ENCODE measurements at places on chromosomes 12 and 14.

DNA sequence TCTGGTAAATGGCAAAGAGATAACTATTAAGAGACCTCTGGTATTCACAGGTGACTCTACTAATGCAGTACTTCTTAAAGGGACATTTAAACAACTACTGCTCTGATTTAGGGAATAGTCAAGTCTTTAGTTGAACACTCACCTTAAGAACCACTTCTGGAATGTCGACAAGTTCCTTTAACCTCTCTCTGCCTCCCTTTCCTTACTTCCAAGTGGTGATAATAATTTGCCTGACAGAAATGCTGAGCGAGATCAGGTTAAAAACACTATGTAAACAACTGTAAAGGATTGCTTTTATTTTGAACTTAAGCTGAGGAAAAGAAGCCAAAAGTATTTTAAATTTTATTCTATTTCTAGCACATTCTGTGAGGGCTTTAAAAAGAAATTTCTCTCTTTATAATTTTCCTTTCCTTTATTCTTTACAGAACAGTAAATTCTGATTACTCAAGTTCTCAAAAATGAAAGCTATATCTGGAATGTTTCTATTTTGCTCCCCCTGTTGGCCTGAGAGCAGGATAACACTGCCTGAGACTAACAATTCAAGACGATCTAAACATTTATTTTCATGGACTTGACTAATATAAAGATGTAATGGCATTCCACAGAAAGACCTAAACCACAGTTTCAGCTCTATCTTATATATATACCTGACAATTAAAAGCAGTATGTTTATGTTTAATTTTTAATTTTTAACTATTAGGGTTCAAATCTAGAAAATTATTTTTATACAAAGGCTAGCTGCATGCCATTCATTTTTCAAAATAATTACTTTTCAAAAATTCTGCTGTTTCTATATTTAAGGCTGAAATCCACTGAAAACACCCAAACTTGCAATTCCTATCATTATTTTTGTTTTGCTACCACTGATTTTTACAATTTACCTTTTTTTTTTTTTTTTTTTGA is 29.2 kb downstream of the ZCCHC8 start:
- DNase-seq: peak; percentile 78

- DNase-seq: no peak
Observed at GRCh38 chr14:68910540-68910939, 68.6 kb downstream of the ACTN1 start.

DNA sequence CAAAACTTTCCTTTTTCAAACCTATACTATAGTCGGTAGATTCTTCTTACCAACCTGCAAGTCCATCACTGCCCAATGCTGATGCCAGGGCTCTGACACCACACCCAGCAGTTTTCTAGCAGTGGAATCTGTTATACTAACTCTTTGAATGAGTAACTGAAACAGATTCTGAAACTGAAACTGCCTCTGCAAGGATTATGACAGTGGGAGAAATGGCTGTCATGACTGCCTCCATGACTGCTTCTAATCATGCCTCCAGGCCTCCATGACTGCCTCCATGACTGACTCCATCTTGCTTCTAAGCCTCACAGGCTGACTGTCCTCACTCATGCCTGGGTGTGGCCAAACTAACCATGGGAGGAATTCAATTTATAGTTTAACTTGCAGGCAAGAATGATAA is 29.4 kb upstream of the OXA1L start:
- DNase-seq: no peak

DNA sequence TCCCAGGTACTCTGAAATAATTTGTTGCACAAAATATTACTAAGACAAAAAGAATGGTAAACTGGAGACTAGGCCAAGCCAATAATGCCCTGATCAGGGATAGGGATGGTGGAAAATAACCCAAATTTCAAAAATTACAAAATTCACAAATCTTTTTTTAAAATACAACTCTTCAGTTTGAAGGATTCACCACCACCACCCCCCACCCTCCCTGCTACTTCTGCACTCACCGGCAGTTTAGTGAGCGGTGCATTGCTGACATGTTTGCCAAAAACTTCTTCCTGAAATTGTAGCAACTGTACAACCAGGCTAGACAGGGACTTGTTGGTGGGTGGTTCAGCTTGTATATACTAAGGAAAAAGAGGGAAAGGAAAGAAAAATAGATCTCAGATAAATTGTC is 2.3 kb downstream of the SMARCC2 start:
- no peak for DNase-seq

- no peak for DNase-seq
Observed at GRCh38 chr12:13127444-13127843, 24.0 kb upstream of the GSG1 start.

DNA sequence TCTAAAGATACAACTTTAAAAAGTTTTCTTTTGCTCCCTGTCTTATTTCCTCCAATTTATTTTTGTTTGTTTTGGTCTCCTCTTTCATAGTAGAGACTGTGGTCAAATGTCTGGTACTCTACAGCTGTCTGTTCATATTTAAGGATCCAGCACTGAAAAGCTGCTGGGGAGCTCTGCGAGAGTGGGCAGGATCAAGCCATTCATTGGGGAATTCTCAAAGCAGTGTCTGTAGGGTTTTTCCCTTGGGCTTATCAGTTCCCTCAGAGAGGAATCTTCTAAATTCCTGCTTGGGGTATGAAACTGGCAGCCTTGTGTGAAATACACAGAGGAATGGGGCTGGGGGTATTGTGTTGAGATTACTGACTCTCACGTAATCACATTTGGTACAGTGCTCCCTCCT is 52.3 kb downstream of the FNTB start:
- DNase-seq: no peak

DNA sequence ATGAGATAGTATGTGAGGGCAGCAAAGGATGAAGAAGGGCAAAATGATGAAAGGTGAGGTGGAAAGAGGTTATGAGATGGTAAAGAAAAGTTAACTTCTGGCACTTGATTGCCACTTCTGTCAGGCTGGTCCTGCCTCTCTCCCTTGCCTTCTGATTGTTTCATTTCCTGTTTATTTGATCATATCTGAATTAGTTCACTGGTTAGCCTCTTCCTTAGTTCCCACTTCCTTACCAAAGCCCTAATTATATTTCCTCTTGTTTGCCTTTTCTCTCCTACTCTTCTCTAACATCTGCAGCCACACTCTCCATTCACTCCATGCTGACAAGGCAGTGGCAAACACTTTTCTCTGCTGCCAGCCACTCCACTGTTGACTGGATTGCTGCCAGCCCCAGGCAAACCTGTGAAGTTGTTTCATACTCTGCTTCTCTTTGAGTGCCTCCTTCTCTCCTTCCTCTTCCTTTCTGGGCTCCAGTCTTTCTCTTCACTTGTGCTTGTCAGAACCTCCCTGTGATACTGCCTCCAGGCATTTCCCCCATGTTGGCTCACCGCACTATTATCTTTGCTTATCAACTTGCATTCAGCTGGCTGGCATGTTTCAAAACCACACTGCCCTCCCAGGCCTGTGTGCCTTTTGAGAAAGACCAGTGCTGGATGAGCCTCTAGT is 8.1 kb downstream of the PNP start:
- DNase-seq: no peak

DNA sequence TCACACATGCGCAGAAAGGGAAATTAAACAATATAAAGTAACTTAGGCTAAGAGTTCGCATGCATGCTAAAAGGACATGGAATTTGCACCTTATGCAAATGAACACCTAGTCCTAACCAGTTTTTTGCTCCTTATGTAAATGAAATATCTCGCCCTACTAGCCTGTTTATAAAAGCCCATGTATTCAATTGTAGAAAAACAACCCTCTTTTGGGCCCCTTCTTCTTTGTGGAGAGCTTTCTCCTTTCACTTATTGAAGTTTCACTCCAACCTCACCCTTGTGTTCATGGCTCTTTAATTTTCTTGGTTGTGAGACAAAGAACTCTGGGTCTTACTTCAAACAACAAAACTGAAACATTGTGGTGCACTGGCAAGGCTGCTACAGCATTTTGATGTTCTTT is 333.4 kb upstream of the ATXN7L3B start:
- DNase-seq: no peak

DNA sequence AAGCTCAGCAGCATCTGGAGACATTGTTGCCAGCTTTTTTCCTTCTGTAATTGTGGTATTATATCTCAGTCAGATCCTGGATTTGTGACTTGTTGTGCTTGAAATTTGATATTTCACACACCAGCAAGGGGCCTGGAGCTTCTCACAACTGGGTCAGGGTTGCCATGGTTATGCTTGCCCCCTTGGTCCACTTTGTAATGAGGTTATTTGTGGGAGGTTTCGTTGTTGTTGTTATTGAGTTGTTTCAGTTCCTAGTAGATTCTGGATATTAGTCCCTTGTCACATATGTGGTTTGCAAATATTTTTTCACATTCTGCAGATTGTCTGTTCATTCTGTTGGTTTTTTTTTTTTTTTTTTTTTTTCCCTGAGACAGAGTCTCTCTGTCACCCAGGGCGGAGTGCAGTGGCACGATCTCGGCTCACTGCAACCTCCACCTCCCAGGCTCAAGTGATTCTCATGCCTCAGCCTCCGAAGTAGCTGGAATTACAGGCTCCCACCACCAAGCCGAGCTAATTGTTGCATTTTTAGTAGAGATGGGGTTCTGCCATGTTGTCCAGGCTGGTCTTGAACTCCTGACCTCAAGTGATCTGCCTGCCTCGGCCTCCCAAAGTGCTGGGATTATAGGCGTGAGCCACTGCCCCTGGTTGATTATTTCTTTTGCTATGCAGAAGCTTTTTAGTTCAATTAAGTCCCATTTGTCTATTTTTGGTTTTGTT is 80.6 kb upstream of the ETV6 start:
- no peak for DNase-seq

DNA sequence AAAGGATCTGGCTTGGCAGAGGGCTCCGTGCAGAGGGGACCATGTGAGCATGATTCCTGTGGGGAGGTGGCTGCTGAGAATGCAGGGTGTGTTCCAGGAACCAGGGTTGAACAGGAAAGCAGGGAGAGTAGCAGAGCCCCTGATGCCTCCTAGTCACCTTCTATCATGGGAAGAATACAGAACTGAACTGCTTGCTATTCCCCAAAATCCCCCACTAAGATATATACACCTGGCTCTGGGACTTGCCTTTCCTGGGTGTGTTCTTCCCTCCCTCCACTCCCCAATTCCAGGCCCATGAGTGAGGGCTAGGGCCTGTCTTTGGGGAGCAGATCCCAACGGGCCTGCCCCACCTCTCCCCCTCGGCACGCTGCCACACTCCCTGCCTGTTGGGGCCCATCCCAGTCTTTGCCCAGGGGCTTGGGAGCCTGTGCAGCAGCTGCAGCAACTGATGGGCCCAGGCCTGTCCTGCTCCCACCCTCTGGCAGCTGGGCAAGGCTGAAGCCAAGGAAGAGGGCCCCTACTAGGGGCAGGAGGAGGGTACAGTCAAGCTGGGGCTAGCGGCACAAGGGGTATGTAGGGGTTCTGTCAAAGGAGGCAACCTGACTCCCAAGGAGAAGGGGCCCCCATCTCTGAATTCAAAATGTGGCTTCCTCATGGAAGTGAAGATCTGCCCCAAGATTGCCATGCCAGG is 3.2 kb downstream of the AJUBA start:
- DNase-seq: no peak

DNA sequence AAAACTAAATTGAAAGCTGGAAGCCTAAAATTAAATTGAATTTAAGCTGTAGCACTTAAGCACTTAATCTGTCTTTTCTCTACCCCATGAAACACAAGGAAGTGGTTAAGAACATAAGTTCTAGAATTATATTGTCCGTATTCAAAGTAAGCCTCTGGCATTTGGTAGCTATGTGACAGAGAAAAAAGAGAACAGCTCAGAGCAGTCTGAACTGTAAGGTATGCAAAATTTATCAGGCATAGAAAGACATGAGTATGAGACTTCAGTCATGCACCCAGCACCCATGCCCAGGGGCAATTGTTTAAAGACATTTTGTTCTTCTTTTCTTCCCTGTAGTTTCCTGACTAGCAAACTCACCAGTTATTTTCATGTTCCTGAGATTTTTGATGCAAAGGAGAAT is 116.7 kb downstream of the KCNMB4 start:
- DNase-seq: no peak

DNA sequence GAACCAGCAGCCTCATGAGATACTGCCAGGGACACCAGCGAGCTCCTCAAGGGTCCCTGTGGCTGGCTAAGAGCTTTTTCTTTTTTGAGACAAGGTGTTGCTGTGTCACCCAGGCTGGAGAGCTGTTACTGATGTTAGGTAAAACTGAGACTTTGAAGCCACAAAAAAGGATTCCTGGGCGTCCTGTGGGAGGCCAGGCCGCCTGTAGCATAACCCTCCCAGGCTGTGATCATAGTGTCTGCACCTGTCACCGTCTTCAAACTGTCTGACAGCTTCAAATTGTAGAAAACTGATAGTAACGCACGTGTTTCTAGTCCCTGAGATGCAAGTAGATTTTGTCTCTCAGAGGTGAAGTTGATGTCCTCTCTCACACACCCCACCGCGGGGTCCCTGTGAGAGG is 4.1 kb downstream of the ZFYVE21 start:
- DNase-seq: no peak
